ENCODE measurements at places on chromosomes 13 and 19.

- no peak for DNase-seq
Measured at GRCh38 chr13:95185851-95186250, 115.4 kb downstream of the ABCC4 start.

GRCh38 chr13:112984501-112984900, 15.5 kb downstream of the MCF2L start:
- DNase-seq = no peak

- DNase-seq = no peak
Measured at GRCh38 chr13:112785483-112785856, 95.6 kb downstream of the ATP11A start.

GRCh38 chr19:1766800-1767352, 13.6 kb downstream of the ONECUT3 start:
- no peak for DNase-seq

GRCh38 chr13:32261567-32261966, 53.6 kb downstream of the ZAR1L start:
- DNase-seq = no peak

DNA sequence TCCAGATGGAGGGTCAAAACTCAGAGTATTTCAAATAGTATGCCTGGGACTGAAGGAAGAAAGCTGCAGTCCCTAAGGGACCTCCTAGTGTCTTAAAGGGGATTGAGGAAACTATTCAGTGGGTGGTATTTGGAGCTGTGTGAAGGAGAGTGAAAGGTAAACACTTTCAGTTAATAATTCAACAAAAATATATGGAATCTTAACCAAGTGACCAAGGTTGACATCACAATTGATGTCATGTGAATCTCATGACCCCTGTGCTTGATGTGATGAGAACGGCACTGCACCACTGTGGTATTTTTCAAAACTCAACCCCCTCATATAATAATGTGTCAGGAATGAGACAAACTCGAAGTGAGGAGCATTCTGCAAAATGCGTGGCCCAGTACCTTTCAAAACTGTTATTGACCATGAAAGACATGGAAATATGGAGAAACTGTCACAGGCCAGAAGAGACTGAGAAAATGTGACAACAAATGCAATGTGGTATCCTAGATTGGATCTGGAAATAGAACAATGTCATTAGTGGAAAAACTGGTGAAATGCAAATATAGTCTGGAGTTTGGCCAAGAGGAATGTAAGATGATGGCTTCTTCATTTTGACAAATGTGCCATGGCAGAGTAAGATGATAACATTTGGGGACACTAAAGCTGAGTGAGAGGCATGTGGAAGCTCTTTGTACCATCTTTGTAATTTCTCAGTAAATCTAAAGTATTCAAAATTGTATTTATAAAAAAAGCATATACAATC, 553.9 kb downstream of the RFC3 start:
- no peak for DNase-seq

GRCh38 chr13:49810567-49811526, 18.4 kb upstream of the KPNA3 start:
- no peak for DNase-seq

- no peak for DNase-seq
Measured at GRCh38 chr19:13881251-13881691, 4.3 kb downstream of the NANOS3 start.

DNA sequence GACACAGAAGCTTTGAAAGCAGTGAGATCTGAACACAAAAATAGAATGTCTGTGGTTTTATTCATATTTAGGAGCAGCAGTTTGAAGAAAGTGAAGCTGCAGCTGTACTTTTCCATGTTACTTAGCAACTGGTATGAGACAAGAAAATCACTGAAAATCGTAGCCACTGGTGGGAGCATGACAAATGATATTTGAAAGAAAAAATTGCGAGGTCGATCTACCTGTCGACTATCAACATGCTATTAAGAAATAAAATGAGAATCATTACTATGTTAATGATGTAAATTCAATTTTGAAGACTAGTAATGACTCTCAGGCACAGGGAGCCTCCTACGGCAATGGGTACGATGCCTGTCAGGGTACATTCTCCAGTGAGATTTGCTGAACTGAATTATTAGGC, 436.4 kb downstream of the SLITRK5 start:
- DNase-seq = no peak

DNA sequence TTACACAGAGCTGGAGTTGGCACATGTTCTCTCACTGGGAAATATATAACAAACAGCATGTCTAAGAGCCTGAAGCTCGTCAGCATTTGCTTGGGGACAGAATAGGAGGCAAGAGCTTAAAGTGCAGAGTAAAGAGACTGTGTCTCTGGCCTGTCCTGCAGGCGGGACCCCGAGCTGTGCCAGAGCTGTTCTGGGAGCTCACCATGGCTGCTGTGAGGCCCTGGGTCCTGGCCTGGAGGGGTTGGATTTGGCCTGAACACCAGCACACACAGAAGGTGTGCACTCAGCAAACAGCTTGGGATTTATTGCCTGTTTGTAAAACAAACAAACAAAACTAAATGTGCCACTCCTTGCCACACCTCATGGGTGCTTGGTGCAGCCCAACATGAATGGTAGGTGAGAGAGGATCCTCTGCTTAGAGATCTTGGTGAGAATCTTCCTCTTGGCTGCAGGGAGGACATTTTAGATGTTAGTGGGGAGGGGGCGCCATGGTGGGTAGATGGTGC, 60.9 kb downstream of the ERICH6B start:
- DNase-seq = no peak

DNA sequence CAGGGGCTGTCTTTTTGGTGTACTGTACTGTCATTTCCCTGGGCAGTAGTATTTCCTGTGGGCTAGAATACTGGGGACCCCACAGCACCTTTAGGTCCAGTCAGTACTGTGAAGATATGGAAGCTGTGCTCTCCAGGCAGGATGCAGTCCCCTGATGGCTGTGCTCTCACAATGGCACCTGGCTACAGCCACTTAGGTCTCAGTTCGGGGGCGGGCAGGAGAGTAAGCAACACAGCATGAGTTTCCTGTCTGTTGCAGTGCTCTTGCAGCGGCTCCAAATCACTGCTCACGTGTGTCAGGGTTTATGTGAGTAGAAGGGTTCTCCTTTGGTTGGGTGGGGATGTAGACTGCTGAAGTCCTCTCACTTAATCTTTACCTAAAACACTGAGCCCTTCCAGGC, 810.4 kb downstream of the DACH1 start:
- no peak for DNase-seq

DNA sequence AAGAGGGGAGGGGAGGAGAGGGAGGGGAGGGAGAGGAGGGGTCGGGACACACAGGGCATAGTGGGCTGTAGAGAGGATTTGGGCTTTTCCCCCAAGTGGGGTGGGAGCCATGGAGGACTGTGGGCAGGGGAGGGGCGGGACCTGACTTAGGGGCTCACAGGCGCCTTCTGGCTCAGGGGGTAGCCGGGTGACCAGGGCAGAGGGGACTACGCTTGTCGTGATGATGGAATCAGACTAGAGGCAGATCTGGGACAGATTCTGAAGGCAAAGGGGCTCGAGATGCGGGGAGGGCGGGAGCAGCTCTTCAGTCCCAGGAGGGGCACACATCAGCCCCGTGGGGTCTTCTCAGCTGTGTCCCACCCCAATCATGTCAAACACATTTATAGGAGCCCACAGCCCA, 13.5 kb downstream of the NDUFA11 start:
- no peak for DNase-seq

DNA sequence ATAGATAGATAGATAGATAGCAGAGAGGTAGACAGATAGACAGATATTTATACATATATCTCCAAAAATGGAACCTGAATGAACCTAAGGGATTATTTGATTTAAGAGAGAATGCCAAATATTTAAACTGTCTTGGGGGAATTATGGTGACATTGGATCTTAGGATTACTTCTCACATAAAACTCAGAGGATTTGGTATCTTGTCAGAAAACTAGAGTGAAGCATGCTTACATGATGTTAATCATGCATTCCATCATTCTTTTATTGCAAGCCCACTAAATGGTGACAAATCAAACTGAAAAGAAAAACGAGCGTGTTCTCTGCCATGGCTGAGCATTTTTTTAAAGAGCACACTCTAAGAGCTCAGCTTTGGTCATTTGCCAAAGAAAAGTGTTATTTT, 165.2 kb downstream of the PCDH9 start:
- no peak for DNase-seq

DNA sequence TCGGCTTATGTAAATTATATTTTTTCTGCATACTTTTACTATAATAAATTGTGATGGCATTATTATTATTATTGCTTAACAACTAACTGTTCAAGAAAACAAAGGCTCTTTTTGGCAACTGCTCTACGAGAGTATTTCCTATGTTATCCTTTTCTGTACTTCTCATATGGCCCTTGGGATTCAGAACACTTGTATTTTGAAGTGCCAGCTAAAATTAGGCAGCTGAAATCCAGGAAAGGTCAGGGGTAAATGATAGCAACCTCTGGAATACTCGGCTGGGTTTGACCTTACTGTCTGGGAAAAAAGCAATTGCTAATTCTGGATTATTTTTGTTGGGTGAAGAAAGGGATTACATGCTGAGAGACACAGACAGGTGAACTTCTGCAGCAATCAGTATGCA, 23.9 kb downstream of the EDNRB start:
- DNase-seq = no peak

DNA sequence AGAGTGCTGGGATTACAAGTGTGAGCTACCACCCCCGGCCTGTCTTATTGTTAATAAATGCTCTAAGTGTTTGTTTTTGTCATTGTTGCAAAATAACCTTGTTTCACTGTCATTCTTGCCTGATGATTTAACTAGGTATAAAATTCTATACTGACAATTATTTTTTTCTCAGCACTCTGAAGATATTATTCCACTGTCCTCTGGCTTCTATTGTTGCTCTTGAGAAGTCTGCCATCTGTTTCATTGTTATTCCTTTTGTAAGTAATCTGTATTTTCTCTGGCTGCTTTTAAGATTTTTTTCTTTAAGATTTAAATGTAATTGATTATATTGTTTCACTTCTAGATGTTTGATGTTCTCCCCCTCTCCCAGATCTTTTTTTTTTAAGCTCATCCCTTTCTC, 17.6 kb downstream of the ZNF420 start:
- DNase-seq = no peak

DNA sequence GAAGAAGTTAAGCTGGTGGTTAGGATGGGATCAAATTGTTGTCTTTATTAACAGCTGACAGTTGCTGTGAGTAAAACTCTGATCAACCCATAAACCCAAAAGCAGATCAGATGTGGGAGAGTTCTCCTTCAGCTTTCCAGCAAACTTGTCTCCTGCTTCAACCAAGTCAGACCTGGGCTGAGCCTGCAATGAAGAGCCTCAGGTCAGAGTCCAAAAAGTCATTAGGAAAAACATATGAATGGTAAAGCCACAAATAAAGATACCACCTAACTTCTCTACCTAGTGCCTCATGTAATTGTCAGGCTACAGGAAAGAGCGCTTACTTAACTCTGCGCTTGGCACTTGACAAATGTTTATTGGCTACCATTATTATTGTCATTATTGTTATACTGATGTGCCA, 21.9 kb upstream of the UBE2L5 start:
- no peak for DNase-seq

DNA sequence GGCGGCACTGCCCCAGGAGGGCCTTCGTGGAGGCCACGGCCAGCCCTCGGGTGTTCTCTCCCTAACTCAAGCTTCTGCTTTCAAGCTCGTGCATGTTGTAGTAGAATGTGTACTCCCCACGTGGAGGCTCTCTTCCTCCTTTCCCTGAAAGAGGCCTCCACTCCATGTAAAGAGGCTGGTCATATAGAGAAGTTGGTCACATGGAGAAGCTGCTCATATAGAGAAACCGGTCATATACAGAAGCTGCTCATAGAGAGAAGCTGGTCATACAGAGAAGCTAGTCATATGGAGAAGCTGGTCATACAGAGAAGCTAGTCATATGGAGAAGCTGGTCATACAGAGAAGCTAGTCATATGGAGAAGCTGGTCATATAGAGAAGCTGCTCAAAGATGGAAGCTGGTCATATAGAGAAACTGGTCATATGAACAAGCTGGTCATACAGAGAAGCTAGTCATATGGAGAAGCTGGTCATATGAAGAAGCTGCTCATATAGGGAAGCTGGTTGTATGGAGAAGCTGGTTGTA, 152.5 kb downstream of the COL4A1 start:
- no peak for DNase-seq

- DNase-seq = no peak
Measured at GRCh38 chr19:46601318-46602224, at the start of gene CALM3. CALM3 (plus strand) TSS chr19:46601330; CDS start chr19:46601435, 105 bp downstream.

GRCh38 chr13:98664510-98664909, 87.6 kb upstream of the STK24 start:
- DNase-seq = no peak

- DNase-seq = peak; percentile 93
Measured at GRCh38 chr19:48738557-48739403, 1.6 kb downstream of the RASIP1 start.

DNA sequence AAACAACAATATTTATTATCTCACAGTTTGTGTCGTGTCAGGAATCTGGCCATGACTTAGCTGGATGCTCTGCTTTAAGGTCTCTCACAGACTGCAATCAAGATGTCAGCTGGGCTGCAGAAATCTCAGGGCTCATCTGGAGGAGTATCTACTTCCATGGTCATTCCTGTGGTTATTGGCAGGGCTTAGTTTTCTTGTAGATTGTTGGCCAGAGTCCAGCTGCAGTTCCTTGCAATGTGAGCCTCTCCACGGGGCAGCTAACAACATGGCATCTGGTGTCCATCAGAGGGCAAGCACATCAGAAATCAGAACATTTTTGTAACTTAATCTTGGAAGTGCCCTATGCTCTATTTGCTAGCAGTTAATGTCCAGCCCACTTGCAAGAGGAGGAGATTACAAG, 45.7 kb upstream of the TDRD3 start:
- DNase-seq = no peak

DNA sequence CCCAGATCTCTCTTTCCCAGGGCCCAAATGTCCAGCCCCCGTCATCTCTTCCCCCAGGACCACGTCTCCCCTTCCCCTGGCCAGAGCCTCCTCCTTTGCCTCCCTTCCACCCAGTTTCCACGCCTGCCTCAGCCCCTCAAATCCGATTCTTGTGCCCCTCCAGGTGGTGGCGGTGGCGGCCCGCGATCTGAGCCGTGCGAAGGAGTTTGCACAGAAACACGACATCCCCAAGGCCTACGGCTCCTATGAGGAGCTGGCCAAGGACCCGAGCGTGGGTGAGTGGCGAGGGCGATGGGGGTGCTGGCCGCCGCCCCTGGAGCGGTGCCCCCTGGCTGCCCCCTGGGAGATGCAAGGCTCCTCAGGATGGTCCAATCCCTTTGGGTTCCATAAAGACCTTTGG, 1.3 kb downstream of the DHDH start:
- DNase-seq = no peak

GRCh38 chr13:25171517-25172302, at the start of gene AMER2:
AMER2 (minus strand) TSS chr13:25172288; CDS start chr13:25171619, 669 bp downstream.
- no peak for DNase-seq

- no peak for DNase-seq
Measured at GRCh38 chr19:16795731-16796130, 33.5 kb upstream of the SIN3B start.

DNA sequence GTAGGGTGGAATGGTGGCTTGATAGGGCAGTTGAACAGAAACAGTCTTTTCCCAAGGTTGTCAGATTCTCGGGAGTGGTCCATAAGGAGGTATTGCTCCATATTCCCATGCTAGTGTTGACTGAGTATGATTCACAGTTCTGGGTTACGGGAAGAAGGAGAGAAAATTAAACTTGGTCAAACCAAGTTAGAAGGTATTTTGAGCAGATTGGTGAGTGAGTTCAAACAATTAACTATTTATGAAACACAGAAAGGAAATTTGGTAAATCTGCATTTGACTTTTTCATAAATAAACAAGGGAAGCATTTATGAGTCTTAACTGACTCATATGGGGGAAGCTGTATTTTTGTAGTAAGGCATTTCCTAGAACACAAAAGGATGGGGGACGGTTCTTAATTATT, 2419.4 kb downstream of the PCDH9 start:
- DNase-seq = no peak

GRCh38 chr13:34411177-34411576, 530.9 kb upstream of the NBEA start:
- DNase-seq = no peak
